KBM-7 (cell line): ENCODE measurements at places on chromosomes 13 and 19.

DNA sequence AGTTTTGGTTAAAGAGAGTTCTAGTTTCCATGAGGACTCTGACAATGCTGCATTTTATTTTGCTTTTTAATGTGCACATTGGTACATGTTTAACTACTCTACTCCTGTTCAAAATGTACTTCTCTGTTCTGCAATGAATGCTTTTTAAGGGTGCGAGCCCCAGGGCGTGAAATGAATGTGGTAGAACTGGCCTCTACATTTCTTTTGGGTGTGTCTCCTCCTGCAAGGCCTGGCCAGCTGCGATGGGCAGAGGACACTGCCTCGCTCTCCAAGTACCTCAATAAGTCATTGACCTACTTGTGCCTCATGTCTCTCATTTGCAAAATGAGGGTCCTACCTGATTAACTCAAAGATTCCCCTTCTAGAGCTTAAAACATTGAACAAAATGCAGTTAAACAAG, 6.7 kb downstream of the RGS9BP start:
- DNase-seq, result no peak

DNA sequence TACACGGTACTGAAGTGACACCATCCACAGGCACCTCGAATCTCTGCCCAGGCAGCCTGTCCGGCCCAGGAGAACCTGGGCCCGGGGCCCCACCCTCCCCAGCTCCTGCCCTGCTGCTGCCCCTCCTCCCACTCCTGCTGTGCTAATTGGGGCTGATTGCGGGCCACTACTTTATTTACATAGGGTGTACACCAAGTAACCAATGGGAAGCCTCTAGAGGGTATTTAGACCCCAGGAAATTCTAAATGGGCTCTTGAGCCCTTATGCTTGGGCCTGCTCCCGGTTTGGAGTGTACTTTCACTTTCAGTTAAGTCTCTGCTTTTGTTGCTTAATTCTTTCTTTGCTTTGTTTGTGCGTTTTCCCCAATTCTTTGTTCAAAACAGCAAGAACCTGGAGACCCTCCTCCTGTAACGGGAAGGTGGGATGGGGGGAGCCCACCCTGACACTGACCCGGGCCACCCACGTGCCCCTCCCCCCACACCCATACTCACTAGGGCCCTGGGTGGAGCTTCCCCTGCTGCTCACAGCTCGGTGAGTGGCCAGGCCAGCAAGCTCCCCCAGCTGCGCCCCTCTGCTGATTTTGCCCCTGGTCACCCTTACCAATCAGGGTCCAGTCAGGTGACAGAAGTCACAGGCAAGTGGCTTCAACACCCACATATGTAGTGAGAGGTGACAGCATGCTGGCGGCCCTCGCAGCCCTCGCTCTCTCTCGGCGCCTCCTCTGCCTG, 9.4 kb downstream of the SCGB2B2 start:
- no peak for DNase-seq

DNA sequence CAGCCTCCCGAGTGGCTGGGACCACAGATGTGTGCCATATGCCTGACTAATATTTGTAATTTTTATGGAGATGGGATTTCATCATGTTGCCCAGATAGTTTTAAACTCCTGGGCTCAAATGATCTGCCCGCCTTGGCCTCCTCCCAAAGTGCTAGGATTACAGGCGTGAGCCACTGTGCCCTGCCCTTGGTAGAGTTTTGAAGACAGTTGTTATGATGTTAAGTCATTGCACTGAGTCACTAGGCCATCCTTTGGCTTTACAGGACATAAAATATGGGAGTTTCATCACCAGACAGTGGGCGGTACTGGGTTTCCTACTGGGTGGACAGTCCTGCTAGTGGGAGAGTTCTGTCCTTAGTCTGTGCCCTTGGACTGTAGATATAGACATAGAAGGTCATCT, 282.5 kb downstream of the ATP8A2 start:
- DNase-seq, result no peak

GRCh38 chr13:75717525-75717924, 81.4 kb downstream of the LMO7 start:
- DNase-seq, result no peak

- DNase-seq, result peak; percentile 64
These were observed 2.9 kb upstream of the DCUN1D2 start for GRCh38 chr13:113493315-113493951.

GRCh38 chr13:103734837-103735236, 668.6 kb upstream of the SLC10A2 start:
- no peak for DNase-seq

GRCh38 chr13:20815464-20815863, 41.7 kb upstream of the EEF1AKMT1 start:
- no peak for DNase-seq

GRCh38 chr13:73000027-73000674, 58.7 kb upstream of the KLF5 start:
- DNase-seq, result peak; percentile 57

- no peak for DNase-seq
These were observed 82.4 kb upstream of the MBNL2 start for GRCh38 chr13:97139691-97140090.

DNA sequence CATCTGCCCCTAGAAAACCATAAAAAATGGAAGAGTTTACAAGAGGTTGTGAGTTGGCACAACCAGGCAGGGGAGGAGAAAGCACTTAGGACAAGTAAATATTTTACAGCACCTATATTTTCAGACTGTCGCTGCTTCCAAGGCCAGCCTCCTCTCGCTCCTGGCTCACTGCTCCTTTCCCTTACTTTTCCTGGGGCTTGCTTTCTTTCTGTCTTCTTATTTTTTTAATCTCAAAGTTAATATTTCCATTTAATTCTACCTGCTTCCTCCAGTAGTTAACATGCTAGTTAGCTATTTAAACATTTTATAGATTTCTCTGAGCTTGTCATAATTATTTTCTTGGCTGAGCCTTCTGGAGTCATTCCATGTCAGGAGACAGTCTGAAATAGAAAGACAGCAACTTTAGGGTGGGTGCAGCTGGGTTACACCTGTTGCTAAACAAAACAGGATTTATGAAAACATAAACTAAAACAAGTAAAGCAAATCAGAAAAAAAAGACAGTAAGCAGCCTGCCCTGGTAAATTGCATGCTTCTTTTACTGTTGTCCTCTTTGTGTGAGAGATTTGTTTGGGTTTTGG, 330.1 kb downstream of the DLEU7 start:
- no peak for DNase-seq

GRCh38 chr19:58584498-58585441, 11.6 kb upstream of the MZF1 start:
- peak; percentile 40 for DNase-seq

DNA sequence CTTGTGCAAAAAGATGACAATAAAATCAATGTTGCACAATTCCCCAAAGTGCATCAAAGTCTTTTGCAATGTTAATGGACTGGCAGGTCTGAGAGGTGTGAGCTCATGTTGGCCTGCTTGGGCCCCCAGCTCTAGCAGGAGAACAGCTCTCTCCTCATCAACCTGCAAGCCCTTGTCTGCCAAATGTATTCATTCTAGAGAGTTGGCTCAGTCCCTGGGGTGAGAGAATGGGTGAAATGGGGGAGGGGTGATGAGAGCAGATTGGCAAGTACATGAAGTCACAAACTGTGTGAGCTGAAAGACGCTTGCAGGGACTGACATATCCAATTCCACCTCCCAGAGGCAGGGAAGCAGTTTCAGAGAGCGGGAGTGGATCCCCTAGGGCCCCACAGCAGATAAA, 465.1 kb upstream of the ZNF507 start:
- DNase-seq, result no peak

DNA sequence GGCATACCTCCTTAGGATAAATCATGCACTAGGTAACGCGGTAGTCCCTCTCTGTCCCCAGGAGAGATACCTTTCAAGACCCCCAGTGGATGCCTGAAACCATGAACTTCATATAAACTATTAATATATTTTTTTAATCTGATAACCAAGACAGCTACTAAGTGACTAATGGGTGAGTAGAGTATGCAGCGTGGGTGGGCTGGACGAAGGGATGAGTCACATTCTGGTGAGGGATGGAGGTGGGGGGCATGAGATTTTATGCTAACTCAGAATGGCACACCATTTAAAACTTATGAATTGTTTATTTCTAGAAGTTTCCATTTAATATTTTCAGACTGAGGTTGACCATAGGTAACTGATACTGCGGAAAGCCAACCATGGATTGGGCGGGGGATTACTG, 46.2 kb downstream of the CDK8 start:
- DNase-seq, result no peak

DNA sequence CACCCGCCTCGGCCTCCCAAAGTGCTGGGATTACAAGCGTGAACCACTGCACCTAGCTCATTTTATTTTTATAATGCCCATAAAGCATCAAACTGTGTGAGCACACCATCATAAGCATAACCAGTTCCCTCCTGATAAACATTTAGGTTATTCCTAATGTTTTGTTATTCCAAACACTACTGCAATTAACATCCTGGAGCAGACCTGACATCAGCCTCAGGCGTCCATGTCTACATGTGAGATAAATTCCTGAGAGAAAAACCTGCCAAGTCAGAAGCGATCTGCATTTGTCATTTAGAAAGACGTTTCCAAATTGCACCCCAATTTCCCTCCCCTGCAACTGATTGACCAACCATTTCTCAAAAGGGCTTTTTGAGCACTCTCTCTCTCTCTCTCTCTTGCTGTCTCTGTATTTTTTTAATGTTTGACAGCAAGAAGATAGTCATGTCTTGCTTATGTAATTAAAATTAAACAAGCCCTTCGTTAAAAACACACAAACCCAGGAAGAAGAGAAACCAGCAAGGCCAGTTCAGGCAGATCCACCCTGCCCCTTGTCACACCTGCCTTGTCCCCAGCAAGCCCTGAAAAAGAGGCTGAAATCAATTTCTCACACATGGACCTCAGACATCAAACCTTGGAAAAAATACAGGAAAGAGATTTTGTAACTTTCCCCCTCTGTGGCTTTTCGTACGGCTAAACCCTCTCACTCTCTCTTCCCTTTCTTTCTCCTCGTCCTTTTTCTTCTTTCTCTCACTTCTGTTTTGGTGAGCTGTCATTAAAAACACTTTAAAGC, 9.9 kb downstream of the LYPD3 start:
- no peak for DNase-seq

- no peak for DNase-seq
These were observed 543.6 kb downstream of the RFC3 start for GRCh38 chr13:34361560-34361959.

DNA sequence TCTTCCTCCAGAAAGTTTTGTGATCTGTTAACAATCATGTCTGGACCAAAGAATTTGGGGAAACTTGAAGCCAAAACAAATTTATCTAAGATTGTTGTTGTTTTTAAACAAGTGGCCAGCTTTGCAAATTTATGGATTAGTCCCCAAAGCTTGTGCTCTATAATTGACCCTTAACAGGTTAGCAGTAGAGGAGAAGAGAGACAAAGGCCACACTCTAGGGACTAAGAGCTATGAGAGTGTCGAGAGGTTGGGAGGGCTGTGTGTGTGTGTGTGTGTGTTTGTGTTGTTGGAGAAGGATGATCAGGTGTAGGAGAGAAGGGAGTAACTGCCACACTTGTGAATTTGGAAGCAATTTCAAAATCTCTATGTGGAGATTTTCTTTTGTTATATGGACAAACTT, 367.3 kb downstream of the KCNRG start:
- no peak for DNase-seq

GRCh38 chr19:49486232-49486631, 1.2 kb upstream of the RPL13A start:
- DNase-seq, result no peak

- DNase-seq, result no peak
These were observed 4.8 kb downstream of the KLK7 start for GRCh38 chr19:50978772-50979390.
